Metanephros (tissue), 2 donors: ENCODE measurements at places on chromosomes 1 and 21. TPM values are rescaled to one million over a fixed set of nuclear protein-coding genes. Genes with fewer than 3 reads are reported as not detected.

The TRIM67 gene
- total RNA-seq = 0.47 TPM

The CD1E gene
- total RNA-seq = 0.82 TPM

The PIGC gene
- 33.9 TPM for total RNA-seq

The RASAL2 gene
- 26.8 TPM for total RNA-seq

The BSND gene
- 3.7 TPM for total RNA-seq

The NGF gene
- 2.2 TPM for total RNA-seq

The LINGO4 gene
- total RNA-seq = 0.47 TPM

The CHRM3 gene
- total RNA-seq = 20.2 TPM

The SPRR5 gene
- not detected for total RNA-seq
